HuH-7.5 (cell line): ENCODE measurements at places on chromosomes 13 and 19.

DNA sequence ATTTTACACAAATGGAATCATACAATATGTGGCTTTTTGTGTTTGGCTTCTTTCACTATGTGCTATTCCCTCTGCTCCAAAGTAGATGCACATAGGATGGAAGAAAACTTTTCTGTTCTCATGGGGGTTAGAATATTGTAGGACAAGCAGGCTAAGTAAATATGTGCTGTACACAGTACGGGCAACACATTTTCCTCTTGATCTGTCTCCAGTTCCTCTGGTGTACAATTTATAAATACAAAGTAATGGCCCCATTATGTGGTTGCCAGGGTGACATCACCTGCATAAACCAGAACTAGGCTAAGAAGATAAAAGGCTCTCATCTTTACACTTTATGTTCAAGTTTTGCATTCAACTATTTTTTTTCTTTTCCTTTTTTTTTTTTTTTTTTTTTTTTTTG, 41.0 kb upstream of the SOX21 start:
- no peak for DNase-seq

GRCh38 chr13:73708393-73708985, 425.7 kb downstream of the KLF12 start:
- peak; percentile 9 for DNase-seq

DNA sequence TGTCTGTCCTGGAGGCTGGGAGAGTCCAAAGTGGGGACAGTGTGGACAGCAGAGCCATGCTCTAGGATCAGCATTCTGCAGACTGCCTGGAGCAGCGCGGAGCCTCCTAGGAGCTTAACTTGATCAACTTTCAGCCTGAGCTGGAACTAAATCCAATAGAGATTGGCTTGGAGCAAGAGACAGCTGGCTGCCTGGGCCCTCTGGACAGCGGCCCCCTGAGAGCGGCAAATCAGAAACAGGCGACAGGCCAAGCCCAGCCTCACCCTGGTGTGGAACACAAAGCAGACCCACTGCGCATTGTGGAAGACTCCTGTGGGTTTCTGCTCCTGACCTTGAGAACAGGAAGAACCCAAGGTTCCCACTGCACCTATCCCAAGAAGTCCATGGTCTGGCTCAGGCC, 462.2 kb downstream of the TSHZ3 start:
- no peak for DNase-seq

GRCh38 chr13:70502944-70503343, 394.7 kb upstream of the KLHL1 start:
- DNase-seq = no peak

GRCh38 chr19:47603706-47604565, 5.0 kb upstream of the BICRA start:
- DNase-seq = no peak

DNA sequence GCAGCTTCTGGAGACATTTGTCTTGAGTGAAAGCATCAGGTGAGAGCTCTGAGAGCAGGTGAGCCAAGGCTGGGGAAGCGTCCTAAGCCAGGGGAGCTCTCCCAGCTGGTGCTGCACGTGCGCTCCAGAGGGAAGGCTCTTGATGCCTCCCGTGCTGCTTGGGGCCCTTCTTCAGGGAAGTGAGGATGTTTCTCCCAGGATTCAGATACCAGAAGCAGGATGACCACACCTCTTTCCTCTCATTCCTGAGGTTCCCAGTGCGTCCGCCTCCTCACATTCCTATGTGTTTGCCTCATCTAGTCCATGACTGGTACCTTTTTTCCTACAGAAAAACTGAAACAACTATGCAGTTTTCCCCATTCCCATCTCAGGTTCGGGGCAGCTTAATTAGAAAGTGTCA, 231.0 kb upstream of the IRS2 start:
- DNase-seq = no peak

GRCh38 chr13:40408602-40409001, 257.8 kb downstream of the FOXO1 start:
- DNase-seq = no peak

DNA sequence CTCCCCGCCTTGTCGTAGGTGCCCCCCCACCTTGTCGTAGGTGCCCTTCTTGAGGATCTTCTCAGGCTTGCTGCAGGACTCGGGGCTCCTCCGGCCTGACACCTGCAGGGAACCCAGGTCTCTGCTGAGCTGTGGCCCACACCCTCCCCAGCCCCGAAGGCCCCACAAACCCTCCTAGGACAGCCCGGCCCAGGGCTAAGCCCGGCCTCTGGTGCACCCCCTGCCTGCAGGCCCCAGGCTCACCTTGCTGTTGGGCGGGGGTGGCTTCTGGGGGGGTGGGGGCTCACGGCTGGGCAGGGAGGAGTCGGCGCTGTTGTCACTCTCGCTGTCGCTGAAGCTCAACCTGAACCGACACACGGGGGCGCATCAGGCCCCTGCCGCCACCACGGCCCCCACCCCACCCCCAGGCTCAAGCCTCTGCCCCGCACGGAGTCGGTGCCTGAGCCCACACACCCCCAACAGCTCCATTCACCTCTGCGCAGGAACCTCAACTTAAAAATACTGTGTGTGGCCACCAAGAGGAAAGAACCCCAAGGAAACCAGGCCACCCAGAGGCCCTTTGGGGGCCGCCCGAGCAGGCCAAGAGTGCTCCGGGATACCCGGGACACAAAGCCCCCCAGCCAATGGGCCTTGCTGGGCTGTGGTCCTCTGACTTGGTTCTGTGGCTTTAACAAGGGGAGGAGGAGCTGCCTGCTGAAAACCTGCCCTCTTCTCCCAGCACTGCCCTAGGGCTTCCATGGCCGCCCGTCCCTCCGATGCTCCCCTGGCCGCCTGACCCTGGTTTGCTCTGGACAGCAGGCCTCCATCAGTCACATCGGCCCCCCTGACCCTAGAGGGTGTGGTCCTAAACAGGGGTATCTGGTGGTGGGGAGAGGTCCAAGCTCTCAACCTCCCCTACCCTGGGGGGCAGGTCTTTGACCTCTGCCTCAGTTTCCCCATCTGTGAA, 65.8 kb downstream of the MLLT1 start:
- DNase-seq = peak; percentile 34

DNA sequence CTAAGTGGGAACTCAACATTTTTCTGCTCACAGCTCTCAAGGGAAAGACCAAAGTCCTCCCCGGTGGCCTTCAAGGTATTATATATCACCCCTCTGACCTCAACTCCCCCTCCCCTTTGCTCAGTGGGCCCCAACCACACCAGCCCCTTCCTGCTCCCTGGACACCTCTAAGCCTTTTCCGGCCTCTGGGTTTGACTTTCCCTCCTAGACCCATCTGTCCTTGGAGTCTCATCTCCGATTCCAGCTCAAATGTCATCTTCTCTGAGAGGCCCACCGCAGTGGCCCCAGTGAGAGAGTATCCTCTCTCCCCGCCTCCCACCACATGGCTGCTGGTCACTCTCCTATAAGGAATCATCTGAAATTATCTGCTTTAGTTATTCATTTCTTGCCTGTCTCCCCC, 941 bp upstream of the UHRF1 start:
- peak; percentile 9 for DNase-seq

DNA sequence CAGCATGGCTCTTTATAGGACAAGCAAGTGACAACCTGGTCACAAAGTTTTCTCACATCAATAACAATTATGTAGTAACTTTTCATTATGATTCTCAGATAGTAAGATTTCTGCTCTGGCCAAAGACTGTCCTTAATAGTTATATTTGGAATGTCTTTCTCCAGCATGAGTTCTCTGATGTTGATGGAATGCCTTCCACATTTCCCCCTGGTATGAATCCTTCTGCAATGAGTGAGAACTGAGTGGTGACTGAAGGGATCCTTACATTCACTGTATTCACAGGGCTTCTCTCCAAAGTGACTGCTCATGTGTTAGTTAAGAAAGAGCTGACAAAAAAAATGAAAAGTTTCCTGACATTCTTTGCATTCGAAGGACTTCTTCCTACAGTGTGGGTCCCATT, 13.2 kb downstream of the ZNF550 start:
- DNase-seq = no peak

DNA sequence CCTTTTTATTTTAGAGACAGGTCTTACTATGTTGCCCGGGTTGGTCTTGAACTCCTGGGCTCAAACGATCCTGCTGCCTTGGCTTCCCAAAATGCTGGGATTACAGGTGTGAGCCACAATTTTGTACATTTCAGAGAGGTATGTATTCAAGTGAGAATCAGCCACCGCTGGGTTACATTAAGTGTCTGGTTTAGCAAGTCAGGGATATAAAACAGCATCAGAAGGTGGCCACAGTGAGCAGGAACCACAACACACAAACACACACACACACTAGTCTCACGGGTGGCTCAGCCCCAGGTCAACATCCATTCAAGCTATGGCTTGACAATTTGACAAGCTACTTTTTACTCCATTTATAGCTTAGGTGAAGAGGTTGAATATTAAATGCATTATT, 20.2 kb downstream of the KLK5 start:
- DNase-seq = no peak
